ENCODE measurements at places on chromosomes 12 and 14.

DNA sequence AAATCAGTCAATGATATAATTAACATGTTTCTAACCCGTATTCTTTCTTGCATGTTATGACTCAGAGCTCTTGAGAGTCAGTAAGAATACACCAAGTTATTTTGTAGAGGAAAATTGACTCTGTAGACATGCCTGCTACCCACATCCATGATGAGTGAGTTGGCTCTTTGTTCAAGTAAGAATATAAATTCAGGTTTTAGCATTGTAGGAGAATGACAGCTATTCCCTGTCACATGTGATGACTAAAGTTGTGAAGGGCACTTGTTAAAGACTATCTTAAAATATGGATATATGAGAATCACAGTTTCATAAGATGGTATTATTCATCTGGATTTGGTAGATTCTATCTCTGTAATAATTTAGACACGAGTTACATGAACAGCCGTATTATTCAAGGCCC is 209.1 kb downstream of the CCDC59 start:
- no peak for DNase-seq

DNA sequence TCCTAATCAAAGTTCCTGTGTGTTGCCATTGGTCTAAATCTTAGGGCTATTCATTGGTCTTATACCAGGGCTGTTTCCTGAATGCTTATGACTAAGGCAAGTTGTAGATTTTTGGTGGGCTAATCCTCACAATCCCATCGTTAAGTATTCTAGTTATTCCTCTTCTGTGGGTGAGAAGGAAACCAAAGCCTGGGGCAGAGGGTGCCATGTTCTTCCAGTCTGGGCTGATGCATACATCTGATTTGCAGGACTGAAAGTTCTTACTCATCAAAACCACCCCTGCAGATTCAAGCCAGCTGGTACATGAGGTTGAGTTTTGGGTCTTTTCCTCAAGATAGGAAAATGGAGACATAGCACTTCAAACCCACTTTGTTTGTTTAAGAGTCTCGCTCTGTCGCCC is 25.7 kb downstream of the PPP1CC start:
- no peak for DNase-seq

DNA sequence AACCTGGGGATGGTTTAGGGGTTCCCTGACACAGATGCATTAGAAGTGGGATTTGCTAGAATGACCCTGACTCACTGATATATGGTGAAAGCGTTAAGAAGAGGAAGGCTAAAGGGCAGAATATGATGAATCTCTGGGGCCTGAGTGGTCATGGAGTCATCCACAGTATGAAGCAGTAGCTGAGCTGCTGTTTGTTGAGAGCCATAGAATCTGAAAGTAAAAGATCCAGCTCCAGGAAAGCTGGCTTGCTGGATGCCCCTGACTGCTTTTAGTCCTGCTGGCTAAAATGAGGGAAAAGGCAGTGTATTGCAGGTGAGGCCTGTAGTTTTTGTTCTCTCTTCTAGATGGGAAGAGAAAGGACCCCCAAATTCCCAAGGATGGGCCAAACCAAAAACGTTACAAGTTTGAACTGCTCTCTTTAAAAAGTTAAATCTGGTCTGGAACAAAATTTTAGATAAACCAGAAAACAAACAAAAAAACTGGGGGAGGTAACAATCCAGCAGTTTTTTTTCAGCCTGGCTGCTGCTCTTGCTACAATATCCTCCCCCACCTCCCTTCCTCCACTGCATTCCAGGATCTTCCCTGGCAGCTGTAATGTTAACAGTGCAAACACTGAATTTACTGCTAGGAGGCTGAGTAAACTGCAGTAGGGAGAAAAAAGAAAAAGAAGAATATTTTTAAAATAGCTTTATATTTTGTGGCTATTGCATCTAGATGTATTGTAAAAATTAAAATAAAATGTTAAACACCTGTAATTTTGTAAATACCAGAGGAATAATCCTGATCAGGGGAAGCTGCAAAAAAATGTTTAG is 16.5 kb downstream of the SEL1L start:
- DNase-seq, result no peak

- no peak for DNase-seq
These were observed 130.8 kb upstream of the PRKD1 start for GRCh38 chr14:30058401-30058800.

DNA sequence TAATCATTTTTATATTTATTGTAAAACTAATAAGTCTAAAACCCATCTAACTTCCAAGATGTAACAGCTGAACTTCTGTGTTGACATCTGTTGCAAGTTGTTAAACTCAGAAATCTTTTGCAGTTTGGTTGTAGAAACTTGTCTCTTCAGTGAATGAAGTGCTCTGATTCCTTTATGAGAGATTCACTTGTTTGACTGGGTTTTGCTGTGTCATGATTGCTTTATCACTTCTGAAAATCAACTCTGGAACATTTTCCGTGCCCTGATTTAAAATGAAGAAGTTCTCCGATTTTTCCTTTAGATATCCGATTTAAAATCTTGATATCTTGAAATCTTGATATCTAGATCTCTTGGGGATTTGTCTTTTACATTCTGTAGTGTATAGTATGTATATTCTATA is 65.1 kb downstream of the DIP2B start:
- DNase-seq, result no peak

Measured in amygdala (tissue), 56 donors.